ENCODE measurements at places on chromosomes 16 and 17.

- no peak for DNase-seq
- H3K27ac ChIP-seq: no peak overlapping the region
- H3K27me3 ChIP-seq: no peaks in the 10 kb centered on the region
Measured at GRCh38 chr17:6670571-6670970, 19.0 kb downstream of the C17orf100 start.

DNA sequence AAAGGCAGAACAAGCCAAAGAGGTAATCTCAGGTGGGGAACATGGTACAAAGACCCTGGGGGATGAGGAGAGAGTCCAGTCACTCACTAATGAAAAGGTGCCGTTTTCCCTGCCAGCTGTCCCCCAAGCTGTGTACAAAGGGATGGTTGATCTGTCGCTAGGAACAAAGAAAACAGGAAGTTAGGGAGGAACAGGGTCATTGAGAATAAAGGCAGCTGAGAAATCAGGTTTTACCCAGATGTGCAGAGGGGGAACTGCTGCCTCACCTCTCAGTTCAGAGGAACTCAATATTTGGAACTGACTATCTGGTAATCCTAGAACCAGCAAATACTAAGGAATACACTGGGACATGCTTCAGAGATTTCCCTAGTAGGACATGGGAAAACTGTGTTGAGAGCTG is 1.5 kb downstream of the RSKR start:
- H3K27me3 ChIP-seq: no peaks in the 10 kb centered on the region
- H3K4me1 ChIP-seq: peaks cover 5% of the 10 kb centered on the region
- no peak for DNase-seq
- no peak overlapping the region for H3K4me3 ChIP-seq

DNA sequence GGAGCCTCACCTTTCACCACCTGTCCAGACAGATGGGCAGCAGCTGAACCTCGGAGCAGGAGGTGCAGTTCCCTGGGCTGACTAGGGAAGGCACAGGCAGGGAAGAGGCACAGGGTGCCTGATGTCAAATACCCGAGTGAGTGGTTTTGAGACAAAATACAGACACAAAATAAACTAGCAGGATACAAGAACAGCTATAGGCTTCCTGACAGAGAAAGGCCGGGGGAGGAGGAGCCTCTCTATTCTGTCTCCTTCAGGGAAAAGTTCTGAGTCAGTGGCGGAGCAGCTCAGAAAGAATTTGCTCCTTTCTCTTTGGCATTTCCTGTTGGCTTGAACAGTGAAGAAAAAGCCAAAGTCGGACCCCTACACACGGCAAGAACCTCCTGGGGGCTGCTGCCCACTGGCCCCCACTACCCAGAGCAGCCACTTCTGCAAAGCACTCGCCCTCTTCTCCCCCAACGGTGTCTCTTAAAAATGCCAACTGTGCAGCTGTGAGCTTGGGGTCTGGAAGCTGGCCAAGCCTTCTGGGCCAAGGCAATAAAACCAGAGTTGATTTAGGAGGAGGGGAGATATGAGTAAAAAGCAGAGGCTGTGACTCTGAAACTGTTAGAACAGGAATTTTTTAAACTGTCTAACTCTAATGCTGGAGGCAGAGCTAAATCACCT is 14.4 kb upstream of the FAAP100 start:
- H3K36me3 ChIP-seq: peaks cover 30% of the 10 kb centered on the region
- no peak overlapping the region for H3K4me3 ChIP-seq
- no peaks in the 10 kb centered on the region for H3K27me3 ChIP-seq
- no peak overlapping the region for H3K27ac ChIP-seq

- peak; percentile 85 for DNase-seq
- peak overlapping the region; percentile 86 for H3K27ac ChIP-seq
- H3K36me3 ChIP-seq: peaks cover 13% of the 10 kb centered on the region
- H3K27me3 ChIP-seq: no peaks in the 10 kb centered on the region
Measured at GRCh38 chr16:79089735-79090284, 510.7 kb downstream of the MAF start.

- H3K36me3 ChIP-seq: no peaks in the 10 kb centered on the region
- no peak overlapping the region for H3K4me3 ChIP-seq
- DNase-seq: no peak
- H3K4me1 ChIP-seq: no peaks in the 10 kb centered on the region
- H3K27me3 ChIP-seq: no peaks in the 10 kb centered on the region
Measured at GRCh38 chr16:83198977-83199376, 572.2 kb downstream of the CDH13 start.

DNA sequence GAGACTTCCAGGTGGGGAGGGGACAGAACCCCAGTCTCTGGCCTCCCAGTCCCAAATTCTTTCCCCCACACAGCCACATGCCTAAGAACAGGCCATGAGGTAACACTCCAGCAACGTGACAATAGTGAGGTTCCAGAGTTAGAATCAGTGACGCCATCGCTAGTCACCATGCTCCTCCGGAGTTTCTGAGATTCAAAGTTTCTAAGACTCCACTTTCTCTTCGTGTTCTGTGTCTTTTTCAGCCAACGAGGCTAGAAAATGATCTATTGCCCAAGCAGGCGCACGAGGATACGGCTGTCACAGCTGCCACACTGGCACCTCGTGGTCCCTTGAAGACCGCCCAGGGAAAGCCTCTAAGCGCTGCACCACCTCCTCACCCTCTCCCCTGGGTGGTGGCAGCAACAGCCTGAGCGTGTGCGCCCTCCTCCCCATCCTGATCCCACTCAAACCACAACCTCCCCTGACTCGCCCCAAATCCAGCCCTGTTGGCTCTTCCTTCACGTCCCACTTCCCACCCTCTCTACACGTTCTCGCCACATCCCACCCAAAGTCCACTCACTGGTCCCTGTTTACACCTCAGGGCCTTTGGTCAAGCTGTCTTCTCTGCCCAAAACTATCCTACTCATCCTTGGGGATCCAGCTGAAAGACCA is 1.0 kb downstream of the MCRIP1 start:
- H3K27ac ChIP-seq: peak overlapping the region; percentile 96
- H3K4me3 ChIP-seq: peak overlapping the region; percentile 97
- no peaks in the 10 kb centered on the region for H3K27me3 ChIP-seq
- peaks cover 6% of the 10 kb centered on the region for H3K36me3 ChIP-seq
- H3K4me1 ChIP-seq: peaks cover 21% of the 10 kb centered on the region

DNA sequence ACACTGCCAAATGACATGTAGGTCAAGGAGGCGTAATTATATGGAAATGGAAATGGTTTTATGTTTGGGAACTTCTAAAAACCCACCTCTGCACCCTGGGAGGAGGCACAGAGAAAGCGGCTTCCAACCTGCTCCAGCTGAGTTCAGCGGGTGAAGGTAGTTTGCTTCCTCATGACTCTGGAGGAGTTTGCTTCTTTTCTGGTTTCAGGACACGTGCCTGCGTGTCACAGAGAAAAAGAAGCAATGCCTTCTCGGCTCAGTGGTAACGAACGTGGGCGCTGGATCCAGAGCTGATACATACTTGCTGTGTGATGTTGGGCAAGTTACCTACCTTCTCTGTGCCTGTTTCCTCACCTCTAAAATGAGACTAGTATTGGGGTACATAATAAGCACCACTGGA is 22.1 kb downstream of the GPR139 start:
- H3K27me3 ChIP-seq: no peaks in the 10 kb centered on the region
- no peak overlapping the region for H3K27ac ChIP-seq
- H3K36me3 ChIP-seq: no peaks in the 10 kb centered on the region

- peak within 1 kb of the TSS; percentile 72 for H3K4me3 ChIP-seq
- no peaks in the 10 kb centered on the region for H3K36me3 ChIP-seq
- no peaks in the 10 kb centered on the region for H3K27me3 ChIP-seq
Measured at GRCh38 chr17:74274060-74274708, at the start of gene DNAI2. TSS of gene DNAI2 (plus strand) at chr17:74274234. CDS start at chr17:74281818, 7,584 bp downstream.

- peak overlapping the region; percentile 60 for H3K4me3 ChIP-seq
- peak; percentile 93 for DNase-seq
- no peak overlapping the region for H3K27ac ChIP-seq
- H3K27me3 ChIP-seq: no peaks in the 10 kb centered on the region
Measured at GRCh38 chr17:81119223-81120148, 45.8 kb upstream of the PVALEF start.

- H3K27ac ChIP-seq: no peak overlapping the region
- H3K27me3 ChIP-seq: peaks cover 41% of the 10 kb centered on the region
- no peaks in the 10 kb centered on the region for H3K36me3 ChIP-seq
- DNase-seq: peak; percentile 27
- H3K4me3 ChIP-seq: no peak overlapping the region
Measured at GRCh38 chr17:43755389-43755875, 3.2 kb downstream of the SOST start.

DNA sequence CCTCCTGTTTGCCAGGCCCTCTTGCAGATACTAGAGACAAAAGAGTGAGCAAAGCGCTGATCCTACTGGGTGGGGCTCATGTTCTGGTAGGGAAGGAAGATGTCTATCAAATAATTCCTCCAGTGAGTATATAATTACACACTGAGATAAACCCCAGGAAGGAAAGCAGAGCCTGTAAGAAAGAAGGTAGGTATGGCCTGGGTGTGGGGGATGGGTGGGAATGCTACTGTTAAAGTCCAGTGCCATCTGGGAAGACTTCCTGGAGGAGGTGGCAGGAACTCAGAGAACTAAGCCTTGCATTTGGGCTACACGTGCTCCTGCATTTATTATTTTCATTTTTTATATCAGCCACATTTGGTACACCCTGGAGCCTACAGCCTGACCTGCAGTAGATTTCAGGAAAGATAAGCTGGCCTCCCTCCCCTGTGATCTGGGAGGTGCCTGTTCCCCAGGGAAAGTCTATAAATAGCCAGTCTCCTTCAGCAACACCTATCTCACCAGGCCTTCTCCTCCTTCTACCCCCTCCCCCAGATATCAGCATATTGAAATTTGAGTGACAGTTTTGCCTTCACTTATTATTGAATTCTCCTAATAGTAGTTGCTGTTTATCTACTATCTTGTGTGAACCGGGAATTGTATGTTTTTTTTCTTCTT is 11.5 kb downstream of the ATP2C2 start:
- H3K4me3 ChIP-seq: no peak overlapping the region
- H3K4me1 ChIP-seq: peaks cover 7% of the 10 kb centered on the region
- peaks cover 15% of the 10 kb centered on the region for H3K27me3 ChIP-seq
- DNase-seq: no peak

- DNase-seq: no peak
- no peaks in the 10 kb centered on the region for H3K36me3 ChIP-seq
- H3K27ac ChIP-seq: no peak overlapping the region
- no peaks in the 10 kb centered on the region for H3K4me1 ChIP-seq
- peaks cover 3% of the 10 kb centered on the region for H3K27me3 ChIP-seq
Measured at GRCh38 chr16:54510685-54511221, 224.2 kb upstream of the IRX3 start.

- H3K36me3 ChIP-seq: no peaks in the 10 kb centered on the region
- peaks cover 17% of the 10 kb centered on the region for H3K4me1 ChIP-seq
- no peak overlapping the region for H3K4me3 ChIP-seq
- peaks cover 55% of the 10 kb centered on the region for H3K27me3 ChIP-seq
- DNase-seq: peak; percentile 66
- H3K27ac ChIP-seq: no peak overlapping the region
Measured at GRCh38 chr17:8060274-8060673, 21.4 kb downstream of the ALOX15B start.

GRCh38 chr16:66578651-66579531 is at the start of gene CMTM2:
TSS of gene CMTM2 (plus strand) at chr16:66579463. CDS start at chr16:66579608, 145 bp downstream.
- H3K36me3 ChIP-seq: no peaks in the 10 kb centered on the region
- no peak for DNase-seq
- H3K4me1 ChIP-seq: peaks cover 8% of the 10 kb centered on the region
- peaks cover 27% of the 10 kb centered on the region for H3K27me3 ChIP-seq

- H3K27me3 ChIP-seq: no peaks in the 10 kb centered on the region
- H3K4me1 ChIP-seq: no peaks in the 10 kb centered on the region
- peaks cover 15% of the 10 kb centered on the region for H3K36me3 ChIP-seq
- DNase-seq: no peak
- H3K4me3 ChIP-seq: no peak overlapping the region
Measured at GRCh38 chr17:61689610-61690180, 98.7 kb upstream of the NACA2 start.

DNA sequence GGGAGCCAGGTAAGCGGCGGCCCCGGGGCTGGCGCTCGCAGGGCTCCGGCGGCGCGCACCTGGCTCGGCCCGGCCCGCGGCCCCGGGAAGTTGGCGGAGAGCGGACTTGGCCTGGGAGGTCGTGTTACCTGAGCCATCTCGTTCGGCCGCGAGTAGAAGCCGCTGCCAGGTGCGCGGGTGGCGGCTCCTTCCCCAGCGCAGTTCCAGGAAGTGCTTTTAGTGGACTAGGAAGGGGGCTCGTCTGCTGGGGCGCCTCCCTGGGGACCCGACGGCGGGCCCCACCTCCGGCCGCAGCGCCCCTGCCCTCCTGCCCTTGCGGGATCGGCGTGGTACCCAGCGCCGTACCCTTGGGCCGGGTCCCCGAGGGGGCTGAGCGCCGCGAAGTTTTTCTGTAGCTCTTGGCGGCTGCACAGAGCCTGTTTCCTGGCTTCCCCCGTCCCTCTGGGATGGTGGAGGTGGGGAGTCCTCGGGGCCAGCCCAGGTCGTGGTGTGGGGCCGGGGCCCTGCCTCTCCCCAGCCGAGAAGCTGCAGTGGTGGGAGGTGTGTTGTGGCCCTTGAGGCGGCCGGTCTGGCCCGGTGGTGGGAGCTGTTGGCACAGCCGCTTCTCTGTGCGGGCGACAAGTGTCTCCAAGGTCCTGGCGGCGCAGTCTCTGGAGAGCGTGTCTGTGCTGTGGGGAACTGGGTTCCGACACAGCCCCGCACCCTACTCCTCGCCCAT is 96.9 kb downstream of the RAB11FIP4 start:
- peak; percentile 53 for DNase-seq
- peak overlapping the region; percentile 79 for H3K27ac ChIP-seq
- H3K36me3 ChIP-seq: no peaks in the 10 kb centered on the region
- no peaks in the 10 kb centered on the region for H3K27me3 ChIP-seq
- peaks cover 55% of the 10 kb centered on the region for H3K4me1 ChIP-seq

DNA sequence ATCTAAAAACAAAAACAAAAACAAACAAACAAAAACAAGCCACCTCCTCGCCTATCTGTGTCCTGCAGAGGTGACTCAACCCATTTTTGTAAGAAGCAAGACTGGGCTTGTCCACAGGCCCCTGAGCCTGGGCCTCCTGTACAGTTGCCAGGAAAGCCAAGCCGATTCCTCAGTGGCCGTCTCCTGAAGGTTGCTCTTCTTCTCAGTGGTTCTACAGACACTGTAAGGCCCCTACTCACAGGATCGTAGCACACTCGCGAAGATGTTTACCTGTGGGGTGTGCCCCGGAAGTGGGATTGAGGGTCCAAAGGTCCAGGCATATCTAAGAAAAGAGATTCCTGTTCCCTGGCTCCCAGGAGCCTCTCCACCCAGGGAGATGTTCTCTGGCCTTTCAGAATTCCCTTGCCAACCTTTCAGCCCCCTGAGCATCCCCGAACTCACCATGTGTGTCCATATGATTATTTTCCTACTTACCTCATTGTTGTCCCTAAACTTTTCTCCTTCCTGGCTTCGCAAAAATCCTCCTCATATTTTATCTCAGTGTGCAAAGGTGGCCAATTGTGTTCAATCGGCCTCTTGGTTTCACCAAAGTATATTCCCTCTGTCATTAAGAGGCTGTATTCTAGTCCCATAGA is 7.5 kb upstream of the CES3 start:
- H3K27ac ChIP-seq: peak overlapping the region; percentile 9
- H3K4me3 ChIP-seq: no peak overlapping the region
- H3K4me1 ChIP-seq: peaks cover 18% of the 10 kb centered on the region
- no peak for DNase-seq
- peaks cover 2% of the 10 kb centered on the region for H3K36me3 ChIP-seq

Measured in activated CD4-positive, alpha-beta memory T cell treated with anti-CD3 and anti-CD28 coated beads for 36 hours (primary cell).